H1 (cell line): ENCODE measurements at places on chromosomes 7 and 10. TPM values are rescaled to one million over a fixed set of nuclear protein-coding genes. Genes with fewer than 3 reads are reported as not detected.

- DNase-seq = no peak
- H3K36me3 ChIP-seq = no peaks in the 10 kb centered on the region
- H3K4me3 ChIP-seq = no peak overlapping the region
- H3K27ac ChIP-seq = no peak overlapping the region
- peaks cover 25% of the 10 kb centered on the region for H3K4me1 ChIP-seq
These were observed 76.8 kb upstream of the LEP start for GRCh38 chr7:128164061-128164954.

GRCh38 chr7:128737867-128738385 lies 1.2 kb upstream of the CALU start:
- H3K4me1 ChIP-seq = peaks cover 3% of the 10 kb centered on the region; the same call in 1 of the 2 replicates
- H3K4me3 ChIP-seq = no peak overlapping the region
- H3K27me3 ChIP-seq = no peaks in the 10 kb centered on the region
- no peak for DNase-seq

The SNCG gene
- total RNA-seq = 4.4 and 4.8 TPM in 2 replicates

The ZNF775 gene
- total RNA-seq = 21.5 and 24.9 TPM in 2 replicates
